Activated T-cell treated with anti-CD3 and anti-CD28 coated beads for 24 hours (primary cell): ENCODE measurements at places on chromosomes 3 and 15.

DNA sequence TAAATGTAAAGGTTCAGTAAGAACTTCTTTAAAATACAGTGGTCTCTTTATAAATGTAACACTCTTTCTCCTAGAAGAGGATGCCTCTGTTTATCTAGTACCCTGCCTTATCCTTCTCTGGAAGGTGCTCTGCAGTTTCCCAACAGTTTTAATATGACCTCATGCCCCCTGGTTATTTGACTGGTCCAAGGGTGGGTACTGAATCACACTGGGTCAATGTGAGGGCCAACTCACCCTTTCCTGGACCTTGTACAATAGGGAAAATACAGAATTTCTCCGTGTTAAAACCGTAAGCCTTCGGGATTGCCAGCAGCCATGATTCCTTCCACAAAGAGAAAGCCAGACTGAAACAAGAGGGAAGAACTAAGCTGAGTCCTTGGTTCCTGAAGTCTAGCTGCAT is 9.2 kb downstream of the DCBLD2 start:
- DNase-seq = no peak

DNA sequence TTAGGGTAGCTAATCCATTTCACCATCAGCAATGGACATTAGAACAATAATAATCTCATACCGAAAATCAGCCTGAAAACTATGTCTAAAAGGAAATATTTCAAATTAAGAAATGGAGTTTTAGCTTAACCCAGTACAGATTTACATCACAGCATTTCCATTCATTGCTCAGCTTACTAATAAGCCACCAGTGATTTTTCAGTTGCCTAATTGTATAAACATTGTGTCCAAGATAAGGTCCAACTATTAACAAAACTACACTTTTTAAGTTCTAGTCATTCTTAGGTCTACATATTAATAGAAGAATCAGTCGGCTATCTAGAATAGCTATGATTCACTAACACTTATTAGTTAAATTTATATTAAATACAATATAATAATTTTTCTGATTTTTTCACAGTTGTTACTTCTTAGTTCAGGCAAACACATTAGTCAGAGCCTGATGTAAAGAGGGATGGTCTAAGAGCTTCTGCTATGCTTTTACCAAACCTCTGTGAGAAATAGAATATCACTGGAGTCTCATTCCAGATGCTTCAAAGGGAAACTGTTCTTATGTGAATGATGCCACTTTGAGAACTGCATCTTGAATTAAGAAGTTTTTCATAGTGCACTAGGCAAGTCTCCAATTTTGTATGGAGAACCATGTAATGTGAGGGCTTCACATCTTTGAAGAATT is 74.1 kb downstream of the CMSS1 start:
- DNase-seq = no peak

DNA sequence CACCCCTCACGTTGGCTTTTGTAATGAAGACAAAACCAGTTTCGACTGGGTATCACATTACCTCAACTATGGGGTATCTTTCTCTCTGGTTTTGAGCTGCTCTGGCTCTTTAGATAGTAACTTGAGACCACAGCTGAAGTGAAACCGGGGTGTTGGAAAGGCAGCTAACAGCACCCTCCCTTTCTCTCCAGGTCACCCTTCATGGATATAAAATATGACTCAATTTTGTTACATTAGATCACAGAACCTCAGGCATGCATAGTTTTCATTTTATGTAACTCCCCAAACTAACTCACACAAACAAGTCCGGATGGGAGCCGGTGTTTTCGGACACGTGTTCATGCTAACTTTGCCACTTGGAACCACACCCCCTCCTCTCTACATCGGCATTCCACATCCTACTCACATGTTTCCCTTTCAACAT is 90.7 kb downstream of the NR2F2 start:
- DNase-seq = no peak

DNA sequence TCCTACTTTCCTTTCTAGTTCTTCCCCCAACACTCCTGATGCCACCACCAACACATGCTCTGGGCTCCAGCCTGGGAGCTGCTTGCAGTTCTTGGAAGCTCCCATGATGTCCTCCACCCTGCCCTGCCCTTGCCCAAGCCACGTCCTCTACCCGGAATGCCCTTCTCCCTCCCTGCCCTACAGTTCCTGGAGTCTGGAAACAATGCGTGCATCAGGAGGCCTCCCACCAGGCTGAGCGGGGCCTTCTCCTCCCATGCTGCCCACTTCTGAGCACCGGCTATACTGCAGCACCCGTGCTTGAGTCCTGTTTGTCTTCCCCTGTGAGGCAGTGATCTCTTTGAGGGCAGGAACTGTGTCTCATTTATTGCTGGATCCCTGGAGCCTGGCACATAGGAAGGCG is 44.6 kb downstream of the DGKG start:
- no peak for DNase-seq

DNA sequence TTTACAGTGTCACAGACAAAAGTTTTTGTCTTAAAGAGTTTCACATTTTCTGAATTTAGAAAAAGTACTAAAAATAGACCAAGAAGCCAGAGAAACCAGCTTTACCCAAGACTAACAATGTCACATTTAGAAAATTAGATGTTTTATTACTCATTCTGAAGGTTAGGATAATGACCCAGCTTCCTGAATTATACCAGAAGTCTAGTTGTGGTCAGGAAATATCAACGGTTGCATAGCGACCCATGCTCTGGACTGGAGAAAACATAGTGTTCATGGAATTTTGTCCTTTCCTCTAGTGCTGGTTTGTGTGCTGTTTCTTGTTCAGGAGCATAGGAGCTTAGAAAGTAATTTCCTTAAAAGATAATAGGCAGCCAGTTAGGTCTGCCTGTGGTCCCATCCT is 59.0 kb downstream of the DPPA2 start:
- DNase-seq = no peak

- DNase-seq = no peak
Measured at GRCh38 chr3:127489357-127489756, 101.2 kb downstream of the TPRA1 start.

- DNase-seq = no peak
Measured at GRCh38 chr3:33174711-33175414, 43.7 kb downstream of the SUSD5 start.

DNA sequence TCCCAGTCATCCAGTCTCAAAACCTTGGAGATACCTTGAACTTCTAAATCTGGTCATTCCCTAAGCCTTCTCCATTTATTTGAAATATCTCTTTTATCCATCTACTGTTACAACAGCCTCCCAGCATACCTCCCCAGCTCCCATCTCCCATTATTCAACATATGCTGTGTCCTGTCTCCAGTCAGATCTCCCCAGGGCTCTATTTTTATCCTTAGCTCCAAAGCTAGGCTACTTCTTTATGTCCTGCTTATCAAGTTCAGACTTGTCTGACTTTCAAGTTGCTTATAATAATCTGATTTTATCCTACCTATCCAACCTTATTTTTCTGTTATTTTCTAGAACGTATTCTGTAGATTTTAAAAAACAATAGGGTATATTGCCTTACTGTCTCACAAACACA is 44.2 kb downstream of the IQGAP1 start:
- no peak for DNase-seq

DNA sequence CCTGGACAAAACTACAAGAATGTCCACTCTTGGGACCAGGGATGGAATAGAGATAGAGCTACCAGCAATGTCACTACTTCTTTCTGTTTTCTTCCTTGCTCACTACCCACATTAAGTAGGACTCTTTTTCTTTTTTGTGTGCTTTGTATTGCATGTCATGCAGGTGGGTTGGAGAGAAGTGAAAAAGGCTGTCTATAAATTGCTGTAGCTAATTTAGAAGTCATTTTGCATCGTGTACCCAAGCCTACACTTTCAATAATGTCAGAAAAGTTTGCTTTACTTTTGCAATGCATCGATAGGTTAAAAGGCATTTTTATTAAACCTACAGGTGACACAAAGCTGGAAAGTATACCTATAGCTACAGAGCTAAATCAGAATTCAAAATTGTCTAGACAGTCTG is 58.9 kb downstream of the GTF2E1 start:
- no peak for DNase-seq

- DNase-seq = peak; percentile 49
Measured at GRCh38 chr3:56783644-56784447, 17.9 kb downstream of the ARHGEF3 start.

GRCh38 chr3:120013481-120013880 is 80.8 kb downstream of the GSK3B start:
- no peak for DNase-seq

- DNase-seq = no peak
Measured at GRCh38 chr3:190266913-190267290, 55.3 kb downstream of the CLDN1 start.

- no peak for DNase-seq
Measured at GRCh38 chr15:36347272-36347858, 232.1 kb upstream of the CDIN1 start.
